ENCODE measurements at places on chromosomes 5 and 9. TPM values are rescaled to one million over a fixed set of nuclear protein-coding genes. Genes with fewer than 3 reads are reported as not detected.

CFAP77 gene
- total RNA-seq, result not detected

COMMD10 gene
- total RNA-seq, result 44.9 TPM

FCHO2 gene
- total RNA-seq, result 38.2 TPM

IFNA2 gene
- 0.33 TPM for total RNA-seq

KCNT1 gene
- not detected for total RNA-seq

SECISBP2 gene
- total RNA-seq, result 41.8 TPM

SLC6A7 gene
- not detected for total RNA-seq

DMRT2 gene
- total RNA-seq, result 0.36 TPM

POU5F2 gene
- 2.5 TPM for total RNA-seq

MELK gene
- not detected for total RNA-seq

MEIKIN gene
- total RNA-seq, result not detected

FREM1 gene
- total RNA-seq, result 45.1 TPM

KIF4B gene
- total RNA-seq, result not detected

DNA sequence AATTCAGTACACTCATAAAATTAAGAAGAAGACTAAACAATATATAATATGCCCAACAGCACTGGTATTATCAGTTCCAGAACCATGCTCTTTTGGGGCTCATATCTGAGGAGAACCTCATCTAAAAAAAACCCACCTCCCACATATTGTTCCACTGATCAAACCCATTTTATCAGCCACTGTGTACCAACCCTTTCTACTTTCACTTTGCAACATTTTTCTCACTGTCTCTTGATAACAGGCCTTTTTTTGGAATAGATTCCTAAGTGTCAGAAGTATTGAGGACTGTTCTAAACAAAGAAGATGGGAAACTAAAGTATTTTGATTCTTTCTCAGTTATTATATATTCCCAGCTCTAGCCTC is 173.2 kb downstream of the GABRB2 start:
- no peak for DNase-seq
- H3K27me3 ChIP-seq, result no peaks in the 10 kb centered on the region
- no peak overlapping the region for H3K4me3 ChIP-seq
- no peak overlapping the region for H3K27ac ChIP-seq
- no peaks in the 10 kb centered on the region for H3K36me3 ChIP-seq
- no peaks in the 10 kb centered on the region for H3K4me1 ChIP-seq

DNA sequence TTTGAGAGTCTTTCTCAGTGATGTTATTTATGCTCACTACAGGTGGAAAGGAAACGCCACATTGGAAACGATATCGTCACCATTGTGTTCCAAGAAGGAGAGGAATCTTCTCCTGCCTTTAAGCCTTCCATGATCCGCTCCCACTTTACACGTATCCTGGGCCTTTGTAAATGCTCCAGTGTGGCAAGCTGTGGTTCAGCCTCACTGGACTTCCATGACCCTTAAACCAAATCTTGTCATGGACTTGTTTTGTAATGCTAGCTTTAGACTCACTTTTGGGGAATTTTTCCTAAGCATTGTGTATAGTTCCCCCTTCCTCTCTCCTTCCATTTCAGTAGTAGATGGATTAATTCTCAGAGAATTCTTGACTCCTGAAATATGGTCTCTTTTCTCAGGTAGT is 60.9 kb upstream of the SLC2A8 start:
- H3K4me3 ChIP-seq, result no peak overlapping the region
- H3K27ac ChIP-seq, result peak overlapping the region; percentile 80
- peaks cover 9% of the 10 kb centered on the region for H3K36me3 ChIP-seq

DNA sequence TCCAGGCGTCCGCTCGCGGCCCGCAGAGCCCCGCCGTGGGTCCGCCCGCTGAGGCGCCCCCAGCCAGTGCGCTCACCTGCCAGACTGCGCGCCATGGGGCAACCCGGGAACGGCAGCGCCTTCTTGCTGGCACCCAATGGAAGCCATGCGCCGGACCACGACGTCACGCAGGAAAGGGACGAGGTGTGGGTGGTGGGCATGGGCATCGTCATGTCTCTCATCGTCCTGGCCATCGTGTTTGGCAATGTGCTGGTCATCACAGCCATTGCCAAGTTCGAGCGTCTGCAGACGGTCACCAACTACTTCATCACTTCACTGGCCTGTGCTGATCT is 294 bp downstream of the ADRB2 start:
- DNase-seq, result no peak
- peak overlapping the region; percentile 65 for H3K4me3 ChIP-seq
- H3K27me3 ChIP-seq, result no peaks in the 10 kb centered on the region
- H3K36me3 ChIP-seq, result no peaks in the 10 kb centered on the region
- peak overlapping the region; percentile 72 for H3K27ac ChIP-seq
- peaks cover 24% of the 10 kb centered on the region for H3K4me1 ChIP-seq

DNA sequence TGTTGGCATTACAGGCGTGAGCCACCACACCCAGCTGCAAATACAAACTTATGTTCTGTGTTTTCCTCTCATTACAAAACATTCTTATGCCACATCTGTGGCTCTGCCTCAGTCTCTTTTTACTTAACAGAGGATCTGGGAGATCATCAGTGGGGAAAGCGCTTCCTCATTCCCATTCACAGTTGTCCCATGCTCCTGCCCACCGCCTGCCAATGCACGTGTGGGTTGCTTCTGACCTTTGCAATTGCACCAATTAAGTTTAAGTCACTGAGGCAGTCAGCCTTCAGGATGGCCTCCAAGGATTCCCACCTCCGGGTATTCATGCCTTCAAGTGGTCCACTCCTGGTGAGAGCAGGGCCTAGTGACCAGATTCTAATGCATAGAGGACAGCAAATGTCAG is 34.9 kb upstream of the EEIG1 start:
- H3K27me3 ChIP-seq, result no peaks in the 10 kb centered on the region
- no peak for DNase-seq
- no peaks in the 10 kb centered on the region for H3K4me1 ChIP-seq
- no peak overlapping the region for H3K27ac ChIP-seq
- H3K36me3 ChIP-seq, result no peaks in the 10 kb centered on the region
- H3K4me3 ChIP-seq, result no peak overlapping the region

GRCh38 chr5:134019636-134020035 is 14.9 kb upstream of the VDAC1 start:
- no peaks in the 10 kb centered on the region for H3K36me3 ChIP-seq
- H3K4me3 ChIP-seq, result no peak overlapping the region
- no peak for DNase-seq

DNA sequence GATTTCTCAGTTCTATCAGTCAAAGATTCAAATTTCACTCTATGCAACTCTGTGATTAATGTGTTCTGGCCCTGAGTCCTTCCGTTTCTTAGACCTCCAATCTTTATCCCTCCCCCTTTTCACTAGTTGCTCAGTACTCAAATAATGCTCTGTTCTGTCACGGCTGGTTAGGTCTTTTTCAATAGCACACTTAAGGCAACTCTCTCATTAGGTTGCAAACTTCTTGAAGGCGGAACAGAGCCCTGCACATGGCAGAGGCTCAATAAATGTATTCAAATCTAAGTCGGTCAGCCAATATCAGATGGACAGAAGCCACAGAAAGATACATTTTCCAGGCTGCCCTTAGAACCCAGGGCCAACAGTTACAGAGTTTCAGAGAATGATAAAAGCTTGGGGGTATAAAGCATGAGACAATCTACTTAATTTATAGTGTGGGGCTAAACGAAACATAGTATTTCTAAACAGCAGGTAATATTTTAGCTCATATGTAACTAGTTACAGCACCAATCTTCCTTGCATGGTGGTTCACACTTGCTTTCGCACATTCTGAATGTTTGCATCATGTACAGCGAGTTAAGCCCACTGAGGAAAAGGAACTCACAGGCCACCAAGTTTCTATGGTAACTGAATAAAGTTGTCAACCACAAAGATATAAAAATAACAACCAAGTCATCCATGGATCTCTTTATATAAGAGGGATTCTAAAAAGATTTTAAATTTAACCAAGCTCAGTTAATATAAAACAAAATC is 67.1 kb upstream of the GOLPH3 start:
- peak overlapping the region; percentile 54 for H3K27ac ChIP-seq
- H3K36me3 ChIP-seq, result peaks cover 36% of the 10 kb centered on the region
- DNase-seq, result no peak
- H3K27me3 ChIP-seq, result no peaks in the 10 kb centered on the region

DNA sequence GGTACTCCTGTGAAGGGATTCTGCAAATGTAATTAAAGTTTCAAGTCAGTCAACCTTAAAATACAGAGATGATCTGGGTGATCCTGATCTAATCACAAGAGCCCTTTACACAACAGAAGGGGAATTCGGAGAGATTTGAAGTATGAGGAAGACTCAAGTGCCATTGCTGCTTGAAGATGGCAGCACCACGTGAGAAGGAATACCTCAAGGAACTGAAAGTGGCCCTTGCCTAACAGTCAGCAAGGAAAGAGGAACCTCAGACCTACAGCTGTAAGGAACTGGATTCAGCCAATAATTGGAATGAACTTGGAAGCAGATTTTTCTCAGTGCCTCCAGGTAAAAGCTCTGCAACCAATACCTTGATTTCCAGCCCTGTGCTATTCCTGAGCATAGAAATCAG is 87.4 kb downstream of the THBS4 start:
- no peak overlapping the region for H3K27ac ChIP-seq
- no peaks in the 10 kb centered on the region for H3K4me1 ChIP-seq
- DNase-seq, result no peak
- no peak overlapping the region for H3K4me3 ChIP-seq

DNA sequence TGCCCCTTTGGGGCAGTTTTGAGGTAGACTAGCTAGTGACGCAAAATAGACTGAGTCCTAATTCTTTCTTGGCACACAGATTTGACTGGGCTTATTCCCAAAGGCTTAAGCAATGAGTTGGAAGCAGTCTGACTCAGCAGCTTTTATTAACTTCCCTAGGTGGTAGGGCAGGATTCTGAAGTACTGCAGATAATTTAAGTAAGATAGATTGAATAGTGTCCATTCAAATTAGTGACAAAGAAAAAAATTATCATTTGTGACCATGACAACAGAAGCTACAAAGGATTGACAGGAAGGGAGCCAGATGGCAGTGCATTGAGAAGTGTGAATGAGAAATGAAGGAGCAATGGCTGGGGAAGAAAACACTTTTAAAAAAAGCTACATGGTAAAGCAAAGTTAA is 649.4 kb downstream of the CDH9 start:
- H3K4me1 ChIP-seq, result no peaks in the 10 kb centered on the region
- H3K27me3 ChIP-seq, result no peaks in the 10 kb centered on the region
- no peak overlapping the region for H3K27ac ChIP-seq
- no peaks in the 10 kb centered on the region for H3K36me3 ChIP-seq
- H3K4me3 ChIP-seq, result no peak overlapping the region
- DNase-seq, result no peak

GRCh38 chr5:180670586-180671359 is 21.4 kb upstream of the FLT4 start:
- no peaks in the 10 kb centered on the region for H3K4me1 ChIP-seq
- DNase-seq, result no peak
- no peak overlapping the region for H3K4me3 ChIP-seq
- no peak overlapping the region for H3K27ac ChIP-seq

DNA sequence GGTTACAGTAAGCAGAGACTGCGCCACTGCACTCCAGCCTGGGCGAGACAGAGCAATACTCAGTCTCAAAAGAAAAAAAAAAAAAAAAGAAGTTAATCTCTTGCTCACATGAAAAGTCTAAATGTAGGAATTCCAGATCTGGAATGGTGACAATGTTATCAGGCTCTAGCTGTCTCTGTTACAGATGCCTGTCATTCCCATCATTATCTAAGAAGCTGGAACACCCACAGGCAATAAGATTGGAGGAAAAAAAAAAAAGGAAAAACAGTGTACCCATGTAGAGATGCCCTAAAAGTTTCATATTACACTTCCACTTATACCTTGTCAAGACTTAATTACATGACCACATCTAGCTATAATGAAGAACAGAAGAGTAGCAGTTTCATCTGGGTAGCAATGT is 38.2 kb downstream of the PTBP3 start:
- no peak for DNase-seq
- no peaks in the 10 kb centered on the region for H3K36me3 ChIP-seq
- no peaks in the 10 kb centered on the region for H3K4me1 ChIP-seq
- H3K4me3 ChIP-seq, result no peak overlapping the region
- no peak overlapping the region for H3K27ac ChIP-seq
- H3K27me3 ChIP-seq, result no peaks in the 10 kb centered on the region

GRCh38 chr5:57280853-57281252 is 107.0 kb downstream of the GPBP1 start:
- H3K27ac ChIP-seq, result no peak overlapping the region
- H3K27me3 ChIP-seq, result no peaks in the 10 kb centered on the region
- no peaks in the 10 kb centered on the region for H3K36me3 ChIP-seq

- no peak overlapping the region for H3K27ac ChIP-seq
- DNase-seq, result no peak
- H3K4me1 ChIP-seq, result peaks cover 65% of the 10 kb centered on the region
- no peaks in the 10 kb centered on the region for H3K27me3 ChIP-seq
- H3K4me3 ChIP-seq, result no peak overlapping the region
Measured at GRCh38 chr5:169291877-169292276, 9.1 kb downstream of the SLIT3 start.

GRCh38 chr5:69364850-69365249 is 4.5 kb downstream of the AK6 start:
- H3K36me3 ChIP-seq, result peaks cover 51% of the 10 kb centered on the region
- DNase-seq, result no peak

DNA sequence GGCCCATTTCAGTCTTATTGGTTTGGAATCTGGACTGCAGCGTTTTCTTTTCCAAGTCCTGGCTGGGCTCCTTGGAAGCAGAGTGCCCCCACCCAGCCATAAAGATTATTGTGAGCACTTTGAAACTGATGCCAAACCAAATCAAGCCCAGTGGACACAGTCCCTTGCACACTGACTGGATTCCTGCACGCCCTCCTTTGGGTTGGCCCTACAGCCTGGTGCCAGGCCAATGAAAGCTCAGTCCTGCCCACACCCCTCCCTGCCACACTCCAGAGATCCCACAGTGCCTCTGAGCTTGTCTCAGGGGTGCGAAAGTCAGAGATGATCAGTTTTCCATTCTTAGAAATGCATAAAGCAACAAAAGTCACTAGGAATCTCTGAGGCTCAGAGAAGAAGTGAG is 181.9 kb downstream of the CETN3 start:
- H3K4me3 ChIP-seq, result no peak overlapping the region
- no peaks in the 10 kb centered on the region for H3K36me3 ChIP-seq
- H3K27ac ChIP-seq, result no peak overlapping the region
- no peak for DNase-seq
- H3K4me1 ChIP-seq, result no peaks in the 10 kb centered on the region

GRCh38 chr9:131349881-131350563 is 43.9 kb upstream of the PRRC2B start:
- H3K36me3 ChIP-seq, result no peaks in the 10 kb centered on the region
- H3K4me1 ChIP-seq, result peaks cover 9% of the 10 kb centered on the region
- no peaks in the 10 kb centered on the region for H3K27me3 ChIP-seq
- DNase-seq, result peak; percentile 94
- peak overlapping the region; percentile 20 for H3K4me3 ChIP-seq

GRCh38 chr5:115487756-115488155 is 56.8 kb downstream of the FEM1C start:
- H3K27ac ChIP-seq, result no peak overlapping the region
- H3K4me1 ChIP-seq, result no peaks in the 10 kb centered on the region
- DNase-seq, result no peak

All from sigmoid colon (tissue), 7 donors.